ENCODE measurements at places on chromosomes 5 and 9. TPM values are rescaled to one million over a fixed set of nuclear protein-coding genes. Genes with fewer than 3 reads are reported as not detected.

Gene ADGRD2
- total RNA-seq, result not detected

Gene LMBRD2
- 13.6 TPM for total RNA-seq

Gene SLC34A3
- 0.13 TPM for total RNA-seq

Gene SLC27A6
- not detected for total RNA-seq

Gene PCDHA3
- 1.4 TPM for total RNA-seq

Gene IRX4
- total RNA-seq, result not detected

Gene ECSCR
- total RNA-seq, result 34.9 TPM

Gene TRIM14
- total RNA-seq, result 26.3 TPM

Gene PHF24
- 0.98 TPM for total RNA-seq

Gene CER1
- not detected for total RNA-seq

Gene PCDHGA8
- total RNA-seq, result 1.8 TPM

GRCh38 chr9:82117026-82117811 lies 128.6 kb downstream of the SPATA31D1 start:
- no peak for DNase-seq

- DNase-seq, result no peak
Measured at GRCh38 chr5:6115852-6116251, 262.5 kb downstream of the MED10 start.

GRCh38 chr9:136857166-136857565 lies 5.0 kb downstream of the MAMDC4 start:
- DNase-seq, result no peak

DNA sequence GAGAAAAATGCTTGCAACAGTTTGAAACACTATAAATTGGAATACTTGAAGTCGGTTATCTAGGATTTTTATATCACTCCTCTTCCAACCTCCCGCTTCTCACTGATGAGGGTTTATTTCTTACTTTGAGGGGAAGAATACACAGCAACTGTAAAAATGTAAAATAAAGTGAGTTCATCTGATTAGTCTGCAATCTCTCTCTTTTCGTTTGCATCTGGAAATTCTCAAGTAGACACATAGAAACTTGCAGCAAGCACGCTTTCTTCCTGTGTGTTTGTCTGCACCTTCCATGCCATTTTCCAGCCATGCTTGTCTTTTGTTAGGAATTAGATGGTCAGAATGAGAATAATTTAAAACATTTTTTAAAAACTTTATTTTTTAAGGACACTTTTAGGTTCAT lies 45.1 kb upstream of the TAF11L2 start:
- DNase-seq, result no peak

GRCh38 chr5:55176176-55176818 lies 3.3 kb upstream of the CDC20B start:
- DNase-seq, result peak; percentile 73

- no peak for DNase-seq
Measured at GRCh38 chr9:71363286-71363961, 242.0 kb upstream of the TRPM3 start.

DNA sequence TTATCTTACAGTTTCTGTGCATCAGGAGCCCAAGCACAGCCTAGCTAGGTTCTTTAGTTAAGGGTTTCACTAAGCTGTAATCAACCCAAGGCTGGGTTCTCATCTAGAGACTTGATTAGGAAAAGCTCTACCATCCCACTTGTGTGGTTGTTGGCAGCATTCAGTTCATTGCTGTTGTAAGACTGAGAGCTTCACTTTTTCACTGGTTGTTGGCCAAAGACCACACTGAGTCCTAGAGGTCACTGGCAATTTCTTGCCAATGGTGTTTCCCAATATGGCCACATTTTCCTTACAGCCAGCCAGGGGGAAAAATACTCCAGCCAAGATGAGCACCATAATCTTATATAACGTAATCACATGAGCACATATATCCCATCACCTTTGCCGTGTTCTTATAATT lies 74.3 kb downstream of the SMIM15 start:
- no peak for DNase-seq

GRCh38 chr9:347667-348292 lies 133.1 kb downstream of the DOCK8 start:
- DNase-seq, result no peak

- DNase-seq, result no peak
Measured at GRCh38 chr9:133050781-133051180, 11.0 kb upstream of the CEL start.

DNA sequence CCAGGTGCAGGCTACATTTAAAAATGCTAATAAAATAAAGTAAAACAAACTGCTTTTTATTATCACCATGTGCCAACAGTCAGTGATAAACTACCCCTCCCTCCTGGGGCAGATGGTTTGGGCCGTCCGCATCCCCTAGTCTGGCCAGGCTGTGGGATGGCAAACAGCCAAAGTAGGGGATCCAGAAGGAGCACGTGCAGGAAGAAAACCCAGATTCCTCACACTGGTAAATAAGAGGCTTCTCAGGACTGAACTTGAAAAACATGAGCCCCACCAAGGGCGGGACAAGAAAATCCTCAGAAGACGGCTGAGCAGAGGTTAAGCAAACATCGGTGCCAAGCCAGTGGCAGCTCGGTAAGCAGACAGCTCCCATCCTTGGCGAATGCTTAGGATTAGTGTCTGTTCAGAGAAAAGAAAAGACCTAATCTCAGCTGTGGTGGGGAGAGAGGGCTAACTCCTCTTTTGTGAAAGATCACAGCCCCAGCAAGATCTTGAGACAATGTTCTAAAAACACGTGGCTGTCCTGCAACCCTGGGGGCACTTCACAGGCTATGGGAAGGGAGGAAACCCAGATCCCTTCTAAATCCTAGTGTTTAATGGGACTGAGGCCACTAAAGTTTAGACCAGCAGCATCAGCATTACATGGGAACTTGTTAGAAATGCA lies 46.5 kb upstream of the GDNF start:
- no peak for DNase-seq

DNA sequence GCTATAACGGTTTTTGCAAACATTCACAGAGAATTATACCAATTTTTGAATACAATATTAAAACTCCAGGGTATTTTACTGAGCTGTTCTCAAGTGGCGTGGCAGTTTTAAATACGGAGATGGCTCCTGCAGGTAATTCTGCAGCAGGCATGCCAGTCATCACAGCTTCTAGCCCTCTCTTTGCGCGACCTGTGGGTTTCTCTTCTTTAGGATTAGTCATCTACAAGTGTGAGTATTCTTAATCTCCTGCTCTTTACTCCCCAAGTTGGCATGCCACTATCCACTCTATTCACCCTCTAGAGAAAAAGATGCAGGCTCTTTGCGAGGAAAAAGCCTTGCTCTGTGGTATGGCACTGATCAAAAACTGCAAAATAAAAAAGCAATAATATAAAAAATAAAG lies 43.9 kb downstream of the ANKRD31 start:
- no peak for DNase-seq

GRCh38 chr5:151408591-151409230 lies 38.7 kb upstream of the SLC36A1 start:
- DNase-seq, result no peak
